AG10803 (cell line): ENCODE measurements at places on chromosomes 11 and 22.

DNA sequence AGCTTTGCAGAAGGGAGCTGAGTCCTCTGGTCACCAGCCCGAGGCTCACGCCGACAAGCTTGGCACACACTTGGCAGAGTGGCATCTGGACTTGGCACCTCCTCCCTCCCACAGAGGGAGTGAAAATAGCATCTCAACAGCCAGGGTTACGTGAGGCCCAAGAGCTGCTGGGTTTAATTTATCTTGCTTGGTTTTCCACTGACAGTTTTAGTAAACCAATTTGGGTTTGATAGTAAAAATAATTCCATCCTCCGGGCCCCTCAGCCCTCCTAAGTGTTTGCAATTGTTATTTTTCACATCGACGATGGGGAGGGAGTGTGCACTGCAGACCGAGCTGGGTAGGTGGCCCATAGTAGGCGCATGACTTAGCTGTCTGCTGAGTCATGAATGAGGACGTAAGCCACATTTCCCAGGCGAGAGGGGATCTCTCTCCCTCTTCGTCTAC lies 107.6 kb upstream of the ASPHD2 start:
- DNase-seq = peak; percentile 90

- DNase-seq = peak; percentile 76
These were observed 8.5 kb downstream of the DCHS1 start for GRCh38 chr11:6646918-6647679.

- no peak for DNase-seq
These were observed 112.3 kb upstream of the SORL1-AS1 start for GRCh38 chr11:121564948-121565684.

DNA sequence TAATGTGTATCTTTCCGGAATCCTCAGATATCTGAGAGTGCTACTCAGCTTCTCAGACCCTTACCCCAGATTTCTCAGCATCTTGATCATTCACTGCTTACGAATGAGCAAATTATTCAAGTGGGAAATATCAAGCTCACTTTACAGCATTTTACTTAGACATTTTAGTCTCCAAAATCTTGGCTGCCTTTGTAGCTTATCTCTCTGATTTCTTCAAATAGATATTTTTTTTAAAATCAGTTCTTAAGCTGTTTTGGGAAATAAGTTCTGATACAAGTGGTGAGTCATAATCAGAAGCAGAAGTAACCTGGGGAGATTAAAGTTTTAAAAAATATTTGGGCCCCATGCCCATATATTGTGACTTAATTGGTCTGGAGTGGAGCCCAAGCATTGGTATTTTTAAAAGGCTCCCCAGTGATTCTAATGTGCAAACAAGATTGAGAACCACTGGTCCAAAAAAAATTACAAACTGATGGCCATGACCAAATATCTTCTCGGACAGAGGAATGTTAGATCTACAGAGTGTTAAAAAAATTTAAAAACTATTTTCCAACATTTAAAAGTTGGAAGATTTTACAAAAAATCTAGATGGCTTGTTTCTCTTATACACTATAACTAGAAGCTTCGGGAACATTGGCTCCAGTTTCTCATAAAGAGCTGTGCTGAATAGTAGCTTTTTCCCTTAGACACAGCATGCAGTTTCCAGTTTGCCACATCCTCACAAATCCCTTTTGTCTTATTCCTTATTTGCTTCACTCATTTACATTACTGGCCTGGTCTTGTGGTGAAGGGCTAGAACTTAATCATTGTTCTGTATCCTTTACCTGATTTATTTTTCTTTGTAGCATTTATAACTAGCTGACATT lies 87.8 kb upstream of the BMAL1 start:
- DNase-seq = peak; percentile 29

DNA sequence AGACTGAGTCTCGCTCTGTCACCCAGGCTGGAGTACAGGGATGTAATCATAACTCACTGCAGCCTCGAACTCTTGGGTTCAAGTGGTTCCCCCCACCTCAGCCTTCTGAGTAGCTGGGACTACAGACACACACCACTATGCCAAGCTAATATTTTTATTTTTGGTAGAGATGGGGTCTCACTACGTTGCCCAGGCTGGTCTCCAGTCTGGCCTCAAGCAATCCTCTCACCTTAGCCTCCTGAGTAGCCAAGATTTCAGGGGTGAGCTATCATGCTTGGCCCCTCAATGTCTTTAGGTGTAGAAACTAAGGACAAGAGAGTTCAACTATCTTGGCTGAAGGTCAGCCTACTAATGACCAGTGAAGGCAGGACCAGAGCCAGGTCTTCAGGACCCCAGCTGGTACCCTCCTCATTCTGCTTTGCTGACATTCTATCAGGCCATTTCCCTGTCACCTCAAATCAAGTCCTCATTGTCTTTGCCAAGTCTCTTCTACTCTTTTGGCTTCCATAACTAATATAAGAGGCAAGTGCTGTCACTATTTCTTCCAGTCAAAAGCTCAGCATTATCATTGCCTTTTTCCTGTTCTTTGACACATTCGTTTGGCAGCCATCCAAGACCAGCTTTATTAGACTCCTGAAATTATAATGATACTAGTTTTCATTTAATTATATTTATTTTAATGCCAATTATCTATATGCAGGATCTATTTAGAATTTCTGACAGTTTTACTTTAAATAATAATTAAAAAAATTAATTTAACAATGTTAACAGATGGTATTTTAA lies 264.2 kb upstream of the PITPNB start:
- DNase-seq = no peak

- DNase-seq = no peak
These were observed 28.0 kb upstream of the KRTAP5-6 start for GRCh38 chr11:1668911-1669473.

DNA sequence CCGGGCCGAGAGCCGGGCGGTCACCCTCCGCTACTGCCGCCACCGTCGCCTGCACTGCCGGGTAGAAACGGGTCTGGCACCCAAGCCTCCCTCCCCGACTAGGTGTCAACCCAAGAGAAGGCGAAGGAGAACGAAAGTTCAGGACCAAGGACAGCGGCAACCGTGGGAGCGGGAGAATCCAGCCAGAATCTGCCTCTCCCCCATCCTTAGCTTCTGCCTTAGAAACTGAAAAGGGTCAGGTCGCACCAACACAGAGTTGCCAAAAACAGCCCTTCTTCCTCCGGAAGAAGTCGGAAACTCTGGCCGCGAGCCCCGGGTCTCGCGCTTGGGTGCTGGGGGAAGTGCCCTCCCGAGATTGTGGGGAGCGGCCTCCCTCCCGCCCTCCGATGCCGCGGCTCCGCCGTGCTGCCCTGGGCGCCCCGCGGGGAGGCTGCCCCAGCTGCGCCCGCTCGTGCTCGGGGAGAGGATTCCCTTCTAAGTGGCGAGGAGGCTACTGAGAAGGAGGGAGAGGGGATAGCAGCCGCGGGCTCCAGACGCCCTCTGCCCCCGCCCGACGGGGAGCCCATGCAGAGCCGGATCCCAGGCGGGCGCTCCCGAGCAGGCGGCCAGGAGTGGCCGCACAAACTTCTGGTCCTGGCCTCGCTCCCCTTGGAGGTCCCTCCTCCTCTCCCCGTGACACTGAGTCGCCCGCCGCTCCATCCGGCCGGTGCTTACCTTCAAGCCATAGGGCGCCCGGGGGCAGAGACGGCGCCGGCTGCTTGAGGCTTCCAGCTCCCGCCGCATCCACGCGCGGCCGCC lies 637 bp downstream of the DRD2 start:
- DNase-seq = peak; percentile 59

DNA sequence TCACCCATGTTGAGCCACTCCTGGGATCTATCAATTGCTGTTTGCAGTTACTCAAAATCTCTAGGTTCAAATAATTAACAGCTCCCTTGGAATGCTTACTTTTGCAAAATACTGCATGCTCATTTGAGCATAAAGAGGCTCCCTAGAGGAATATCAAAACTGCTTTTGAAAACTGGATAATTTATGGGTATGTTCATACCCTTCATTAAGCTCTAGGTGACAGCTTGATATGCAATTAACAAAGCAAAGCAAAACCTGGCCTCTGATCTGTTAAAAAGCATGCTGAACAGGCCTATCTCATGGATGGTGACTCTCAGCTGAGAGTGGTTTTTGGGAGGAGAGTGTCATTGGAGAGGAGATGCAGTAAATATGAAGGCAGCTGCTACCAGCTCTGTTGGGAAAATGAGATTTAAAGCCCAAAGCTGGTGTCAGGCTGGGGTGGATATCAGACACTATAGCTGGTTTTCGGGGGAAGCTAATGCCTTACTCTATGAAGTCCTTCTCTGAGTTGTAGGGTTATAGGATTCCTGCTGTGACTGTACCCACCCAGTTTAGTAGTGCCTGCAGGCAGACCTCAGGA lies 110.9 kb downstream of the RASSF10 start:
- DNase-seq = no peak

DNA sequence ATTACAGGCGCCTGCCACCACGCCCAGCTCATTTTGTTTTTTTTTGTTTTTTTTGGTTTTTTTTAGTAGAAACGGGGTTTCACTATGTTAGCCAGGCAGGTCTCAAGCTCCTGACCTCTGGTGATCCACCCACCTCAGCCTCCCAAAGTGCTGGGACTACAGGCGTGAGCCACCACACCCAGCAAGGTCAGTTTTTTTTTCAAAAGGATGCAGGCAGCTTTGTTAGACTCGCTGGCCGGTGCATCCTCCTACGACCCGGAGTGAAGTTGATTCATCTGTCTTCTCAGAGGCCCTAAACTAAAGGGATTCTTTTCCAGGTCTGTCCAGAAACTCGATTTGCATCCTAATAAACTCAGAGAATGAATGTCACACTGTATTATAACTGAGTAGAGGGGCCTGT lies 182.3 kb downstream of the DBX1 start:
- DNase-seq = no peak

GRCh38 chr11:20161230-20161918 lies 1.1 kb upstream of the DBX1 start:
- no peak for DNase-seq

GRCh38 chr11:9265211-9266131 lies at the start of gene DENND5A:
Gene DENND5A (minus strand): TSS chr11:9265350. CDS start chr11:9265069, 281 bp downstream.
- DNase-seq = peak; percentile 83

GRCh38 chr11:71543866-71544265 lies 4.4 kb upstream of the KRTAP5-9 start:
- no peak for DNase-seq
